CD4-positive, alpha-beta memory T cell (primary cell): ENCODE measurements at places on chromosomes 3 and 15.

- DNase-seq: no peak
Observed at GRCh38 chr3:189718215-189718614, 87.0 kb downstream of the TP63 start.

DNA sequence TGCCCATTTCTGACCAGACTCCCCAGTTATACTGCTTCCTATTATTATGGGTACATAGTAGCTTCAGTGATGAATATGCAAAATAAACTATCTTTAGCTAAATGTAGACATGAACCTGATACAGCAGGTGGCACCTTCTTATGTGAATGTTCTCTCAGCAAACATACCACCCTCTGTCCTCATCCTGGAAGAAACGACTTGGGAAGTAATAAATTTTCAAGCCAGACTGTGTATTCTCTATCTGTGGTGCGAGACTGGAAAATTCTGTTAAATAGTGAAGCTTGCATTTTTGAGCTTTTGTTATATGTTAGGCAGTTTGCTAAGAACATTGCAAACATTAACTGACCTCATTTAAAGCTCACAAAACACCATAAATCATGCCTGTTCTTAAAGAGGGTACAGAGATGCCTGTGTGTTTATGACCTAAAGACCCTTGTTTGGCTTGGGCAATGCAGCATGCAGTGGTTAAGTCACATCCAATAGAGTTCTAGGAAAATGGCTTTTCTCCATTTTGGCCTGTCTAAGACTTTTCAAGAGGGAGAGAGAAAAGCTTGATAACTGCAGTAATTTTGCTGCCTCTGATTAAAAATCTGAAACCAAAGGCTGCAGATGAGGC, 287.1 kb downstream of the NEK10 start:
- DNase-seq: no peak

DNA sequence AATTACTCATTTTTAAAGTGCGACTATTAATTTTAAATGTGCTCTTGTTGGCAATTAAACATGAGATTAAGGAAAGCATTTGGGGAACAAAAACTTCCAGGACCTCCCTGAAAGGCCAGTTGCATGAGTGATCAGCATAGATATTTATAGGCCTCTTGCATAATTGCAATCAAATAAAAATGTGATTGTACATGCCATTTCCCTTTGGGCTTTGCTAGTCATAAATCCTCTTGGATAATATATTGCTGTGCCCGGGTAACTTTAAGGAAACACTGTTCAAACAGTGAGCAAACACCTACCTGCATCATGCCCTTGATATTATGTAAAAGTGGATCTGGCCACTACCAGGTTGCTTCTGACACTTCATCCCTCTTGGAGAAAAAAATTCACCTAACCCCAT, 239.1 kb downstream of the MCTP2 start:
- DNase-seq: no peak

DNA sequence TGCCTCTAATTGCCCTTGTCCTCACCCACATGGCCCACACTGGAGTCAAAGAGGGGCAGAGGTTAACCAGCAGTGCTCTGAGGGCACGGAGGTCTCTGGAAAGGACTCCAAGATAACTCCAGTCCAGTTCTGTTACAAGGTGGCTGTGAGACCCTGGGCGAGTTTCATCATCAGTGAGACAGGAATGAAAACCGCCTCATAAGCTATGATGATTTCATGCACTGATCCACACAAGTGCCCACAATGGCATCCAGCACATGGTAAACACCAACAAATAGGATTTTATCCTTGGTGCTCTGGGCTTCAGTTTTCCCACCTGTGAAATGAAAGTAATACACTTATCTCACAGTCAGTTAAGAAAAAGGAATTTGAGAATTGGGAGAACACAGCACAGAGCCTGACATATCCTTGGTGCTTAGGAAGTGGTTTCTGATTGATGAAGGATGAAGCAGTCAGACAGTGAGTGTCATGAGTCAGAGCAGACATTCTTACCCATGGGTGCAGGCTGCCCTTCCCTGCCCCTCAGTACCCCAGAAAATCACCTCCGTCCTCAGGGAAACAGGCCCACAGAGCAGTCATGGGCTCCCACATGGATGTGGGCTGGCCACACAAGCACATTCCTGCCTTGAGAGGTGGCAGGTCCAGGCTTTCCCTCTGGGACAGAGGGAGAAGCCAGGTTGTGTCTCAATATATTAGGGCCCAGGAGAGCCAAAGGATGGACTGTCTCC, 48.4 kb downstream of the DAPK2 start:
- DNase-seq: no peak

DNA sequence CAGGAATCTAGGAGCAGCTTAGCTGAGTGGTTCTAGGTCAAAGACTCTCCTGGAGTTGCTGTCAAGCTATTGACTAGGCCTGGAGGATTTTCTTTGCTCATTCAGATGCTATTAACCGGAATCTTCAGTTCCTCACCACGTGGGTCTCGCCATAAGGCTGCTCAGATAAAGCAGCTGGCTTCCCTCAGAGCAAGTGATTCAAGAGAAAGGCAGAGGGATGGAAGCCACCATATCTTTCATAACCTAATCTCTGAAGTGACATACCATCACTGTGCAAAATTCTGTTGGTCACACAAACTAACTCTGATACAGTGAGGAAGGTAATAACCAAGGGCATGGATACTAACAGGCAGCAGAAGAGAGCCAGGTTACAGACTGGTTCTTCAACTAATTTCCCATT, 72.7 kb upstream of the FLNB start:
- no peak for DNase-seq

DNA sequence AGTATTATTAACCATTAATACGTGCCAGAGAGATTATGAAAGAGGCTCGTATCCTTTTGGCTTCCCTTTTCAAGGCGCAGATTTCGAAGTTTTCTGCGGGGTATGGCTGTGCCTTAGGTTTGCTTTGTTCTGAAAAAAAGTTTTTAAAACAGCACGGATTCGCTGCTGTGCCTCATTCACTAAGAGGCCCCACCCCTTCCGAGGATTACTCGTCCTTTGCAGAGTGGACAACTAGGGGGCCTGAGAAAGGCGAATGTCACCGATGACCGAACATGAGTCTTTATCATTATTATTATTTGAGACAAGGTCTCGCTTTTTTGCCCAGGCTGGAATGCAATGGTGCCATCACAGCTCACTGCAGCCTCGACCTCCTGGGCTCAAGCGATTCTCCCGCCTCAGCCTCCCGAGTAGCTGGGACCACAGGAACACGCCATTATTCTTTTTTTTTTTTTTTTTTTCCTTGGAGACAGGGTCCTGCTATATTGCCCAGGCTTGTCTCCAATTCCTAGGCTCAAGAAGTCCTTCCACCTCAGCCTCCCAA, 684 bp upstream of the RPS27L start:
- peak; percentile 45 for DNase-seq

GRCh38 chr3:49133226-49133951, 539 bp upstream of the LAMB2 start:
- DNase-seq: no peak

DNA sequence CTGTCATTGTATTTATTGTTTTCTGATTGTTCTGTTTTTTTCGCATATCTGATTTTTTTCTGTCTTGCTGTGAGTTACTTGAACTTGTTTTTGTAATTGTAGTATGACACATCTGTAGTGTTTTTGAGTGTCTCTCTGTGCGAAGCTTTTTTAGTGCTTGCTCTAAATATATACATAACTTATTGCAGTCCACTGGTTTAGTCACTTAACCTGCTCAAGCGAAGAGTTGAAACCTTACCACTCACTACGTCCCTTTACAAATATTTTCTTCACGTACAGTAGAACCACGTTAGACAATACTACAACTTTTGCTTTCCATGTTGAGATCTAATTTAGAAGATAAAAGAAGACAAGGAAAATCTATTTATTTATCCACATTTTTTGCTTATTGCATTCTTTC, 713.0 kb upstream of the GRM7 start:
- DNase-seq: no peak

- DNase-seq: no peak
Observed at GRCh38 chr3:159907828-159908227, 80.8 kb upstream of the IL12A start.

- no peak for DNase-seq
Observed at GRCh38 chr3:185928496-185928895, 9.3 kb downstream of the TRA2B start.

GRCh38 chr3:50423543-50423942, 64.2 kb upstream of the TMEM115 start:
- DNase-seq: no peak

- no peak for DNase-seq
Observed at GRCh38 chr3:107425033-107425432, 47.8 kb downstream of the CCDC54 start.

- no peak for DNase-seq
Observed at GRCh38 chr3:89250742-89251141, 143.3 kb downstream of the EPHA3 start.

GRCh38 chr3:8450618-8451017, 51.0 kb upstream of the LMCD1 start:
- no peak for DNase-seq

- DNase-seq: no peak
Observed at GRCh38 chr15:79952329-79952728, 18.7 kb downstream of the BCL2A1 start.

- DNase-seq: peak; percentile 43
Observed at GRCh38 chr15:75606711-75607699, 18.5 kb downstream of the SNUPN start.

- no peak for DNase-seq
Observed at GRCh38 chr3:104755791-104756190, 610.9 kb upstream of the ALCAM start.
